ENCODE measurements at places on chromosomes 7 and 10.

- DNase-seq = no peak
These were observed 152.4 kb downstream of the DGKI start for GRCh38 chr7:137694405-137694804.

GRCh38 chr10:128443925-128444518, 317.8 kb upstream of the MKI67 start:
- no peak for DNase-seq

DNA sequence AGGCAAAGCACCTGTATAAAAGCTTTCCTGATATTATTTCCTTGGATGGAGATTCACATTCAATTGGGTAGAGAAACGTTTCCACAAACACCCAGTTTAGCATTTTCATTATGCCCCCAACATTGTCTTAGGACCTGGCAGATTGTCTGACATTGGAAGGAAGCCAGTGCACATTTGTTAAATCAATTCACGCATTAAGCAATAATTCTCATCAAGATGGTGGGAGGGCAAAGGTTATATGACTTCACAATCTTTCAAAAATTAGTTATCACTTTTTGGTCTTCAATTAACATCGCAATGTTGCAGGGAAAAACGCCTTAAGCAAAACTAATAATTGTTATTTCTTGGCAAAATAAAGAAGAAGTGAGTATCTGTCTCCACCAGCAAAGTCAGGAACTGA, 16.4 kb downstream of the OPALIN start:
- no peak for DNase-seq

DNA sequence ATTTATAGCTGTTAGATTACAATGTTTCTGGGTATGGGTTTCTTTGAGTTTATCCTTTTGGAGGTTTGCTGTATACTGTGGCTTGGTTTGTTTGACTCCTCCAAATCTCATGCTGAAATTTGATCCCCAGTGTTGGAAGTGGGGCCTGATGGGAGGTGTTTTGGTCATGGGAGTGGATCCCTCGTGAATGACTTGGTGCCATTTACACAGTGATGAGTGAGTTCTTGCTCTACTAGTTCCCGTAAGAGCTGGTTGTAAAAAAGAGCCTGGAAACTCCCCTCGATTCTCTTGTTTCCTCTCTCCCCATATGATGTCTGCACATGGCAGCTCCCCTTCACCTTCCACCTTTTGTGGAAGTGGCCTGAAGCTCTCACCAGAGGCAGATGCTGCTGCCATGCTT, 324.1 kb downstream of the C7orf25 start:
- no peak for DNase-seq

- peak; percentile 50 for DNase-seq
These were observed 8.2 kb downstream of the TFR2 start for GRCh38 chr7:100632951-100633717.

DNA sequence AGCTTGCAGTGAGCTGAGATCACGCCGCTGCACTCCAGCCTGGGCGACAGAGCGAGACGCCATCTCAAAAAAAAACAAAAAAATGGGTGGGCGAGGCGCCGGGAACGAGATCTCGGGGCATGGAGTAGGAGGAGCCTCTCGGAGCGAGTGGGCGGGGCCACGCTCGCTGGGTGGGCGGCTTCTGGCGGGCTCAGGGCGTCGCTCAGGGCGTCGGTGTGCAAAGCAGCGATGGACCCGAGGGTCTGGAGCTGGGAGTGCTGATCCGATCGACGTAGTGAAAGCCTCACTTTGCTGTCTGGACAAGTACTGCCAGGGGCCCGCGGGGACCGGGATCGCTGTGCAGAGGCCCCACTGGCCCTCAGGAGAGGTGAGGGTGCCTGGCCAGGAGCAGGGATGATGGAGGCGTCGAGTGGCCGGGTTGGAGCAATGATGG, 22.6 kb upstream of the AMZ1 start:
- no peak for DNase-seq

All from stimulated activated CD8-positive, alpha-beta memory T cell treated with anti-CD3 and anti-CD28 coated beads, Interleukin-2, amount 100 ng/mL, for 48 hours (primary cell).